GM13976 (cell line): ENCODE measurements at places on chromosomes 2 and 18.

GRCh38 chr2:26483957-26484565 is 6.1 kb upstream of the OTOF start:
- no peak for DNase-seq

DNA sequence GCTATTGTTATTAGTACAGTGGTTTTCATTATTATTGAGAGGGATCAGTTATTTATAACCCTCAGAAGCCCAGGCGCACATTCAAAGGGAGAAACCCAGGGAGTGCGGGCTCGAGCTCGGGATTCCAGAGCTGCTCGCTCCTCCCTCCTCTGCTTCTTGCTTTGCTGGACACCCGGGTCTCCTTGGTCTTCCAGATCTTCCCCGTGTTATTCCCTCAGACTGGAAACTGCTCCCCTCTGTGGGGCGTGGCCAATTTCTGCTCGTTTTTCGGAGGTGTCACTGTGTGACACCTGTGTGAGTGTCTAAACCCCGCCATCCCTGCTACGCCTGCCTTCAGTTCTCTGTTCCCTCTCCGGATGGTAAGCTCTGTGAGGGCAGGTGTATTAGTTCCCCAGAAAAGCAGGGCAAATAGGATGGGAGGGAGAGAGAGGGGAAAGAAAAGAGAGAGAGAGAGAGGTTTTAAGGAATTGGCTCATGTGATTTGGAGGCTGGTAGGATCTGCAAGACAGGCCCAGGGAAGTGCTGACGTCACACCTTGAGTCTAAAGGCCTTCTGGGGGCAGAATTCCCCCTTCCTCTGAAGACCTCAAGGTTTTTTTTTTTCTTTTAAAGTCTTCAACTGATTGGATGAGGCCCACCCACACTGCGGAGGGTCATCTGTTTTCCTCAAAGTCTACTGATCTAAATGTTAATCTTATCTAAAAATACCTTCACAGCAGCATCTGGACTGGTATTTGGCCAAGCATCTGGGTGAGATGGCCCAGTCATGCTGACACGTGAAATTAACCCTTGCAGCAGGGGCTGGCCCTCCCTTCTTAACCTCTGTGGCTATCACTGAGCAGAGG is 457.3 kb upstream of the ID2 start:
- no peak for DNase-seq

GRCh38 chr2:119449521-119449920 is 17.9 kb downstream of the TMEM37 start:
- no peak for DNase-seq

- peak; percentile 45 for DNase-seq
These were observed 19.5 kb downstream of the G6PC2 start for GRCh38 chr2:168920504-168921157.

DNA sequence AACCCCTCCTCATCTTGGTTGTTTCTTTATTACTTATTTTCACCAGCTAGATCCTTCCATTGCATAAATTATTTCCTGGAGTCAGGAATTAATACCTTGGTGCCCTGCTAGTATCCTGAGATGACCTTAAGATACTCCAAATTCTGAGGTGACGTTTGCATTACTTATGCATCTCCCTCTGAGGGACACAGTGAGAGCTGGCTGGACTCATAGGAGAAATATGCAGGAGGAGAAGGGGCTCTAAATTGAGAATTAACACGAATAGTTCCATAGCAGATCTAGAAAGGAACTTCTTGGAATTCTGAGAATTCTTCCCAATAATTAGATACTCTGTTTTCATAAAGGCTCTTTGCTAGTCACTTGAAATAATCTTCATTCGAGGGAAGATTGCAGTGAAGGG is 310.6 kb upstream of the ZEB2 start:
- no peak for DNase-seq

GRCh38 chr2:224722770-224723169 is 6.6 kb upstream of the CCDC195 start:
- no peak for DNase-seq
